ENCODE measurements at places on chromosomes 3 and 15.

GRCh38 chr3:162799910-162800309 lies 1303.3 kb downstream of the OTOL1 start:
- no peak for DNase-seq

DNA sequence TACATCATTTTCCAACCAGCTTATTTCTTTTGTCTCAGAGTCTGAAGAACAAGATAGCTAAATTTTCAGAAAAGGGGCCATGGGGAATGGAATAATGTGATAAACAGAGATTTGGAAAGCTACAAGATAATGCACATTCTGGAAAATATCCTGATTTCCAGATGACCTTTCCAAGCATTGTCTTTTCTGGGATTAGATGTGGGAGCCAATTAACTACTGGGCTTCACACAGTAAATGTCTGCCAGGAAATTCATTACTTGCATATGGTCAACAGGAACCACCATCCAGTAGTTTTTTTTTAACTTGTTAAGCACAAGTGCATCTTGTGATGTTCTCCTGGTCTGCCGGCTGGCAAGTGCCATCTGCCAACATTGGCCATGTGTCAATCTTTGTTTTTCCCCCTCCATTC lies 131.1 kb upstream of the BFSP2 start:
- no peak for DNase-seq

- DNase-seq = no peak
These were observed 100.0 kb downstream of the THSD4 start for GRCh38 chr15:71215126-71215894.

DNA sequence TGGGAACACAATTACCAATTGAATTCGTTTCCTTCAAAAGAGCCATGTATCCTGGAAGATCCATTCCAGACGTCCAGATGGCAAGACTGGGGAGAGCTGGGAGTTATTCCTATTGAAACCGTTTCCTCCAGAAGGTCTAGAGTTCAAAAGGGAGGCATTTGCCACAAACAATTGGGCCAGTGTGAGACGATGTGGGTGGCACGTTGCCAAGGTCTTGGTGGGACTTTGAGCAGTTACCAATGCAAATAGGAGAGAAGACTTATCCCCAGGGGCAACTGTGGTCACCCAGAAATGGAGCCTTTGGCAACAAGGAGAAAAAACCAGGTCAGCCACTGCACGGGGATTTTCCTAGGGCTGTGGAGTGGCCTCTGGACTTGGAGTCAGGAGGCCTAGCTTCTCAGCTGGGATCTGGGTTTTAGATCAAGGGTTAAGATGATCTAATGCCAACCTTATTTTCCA lies 29.6 kb upstream of the TLE3 start:
- no peak for DNase-seq

DNA sequence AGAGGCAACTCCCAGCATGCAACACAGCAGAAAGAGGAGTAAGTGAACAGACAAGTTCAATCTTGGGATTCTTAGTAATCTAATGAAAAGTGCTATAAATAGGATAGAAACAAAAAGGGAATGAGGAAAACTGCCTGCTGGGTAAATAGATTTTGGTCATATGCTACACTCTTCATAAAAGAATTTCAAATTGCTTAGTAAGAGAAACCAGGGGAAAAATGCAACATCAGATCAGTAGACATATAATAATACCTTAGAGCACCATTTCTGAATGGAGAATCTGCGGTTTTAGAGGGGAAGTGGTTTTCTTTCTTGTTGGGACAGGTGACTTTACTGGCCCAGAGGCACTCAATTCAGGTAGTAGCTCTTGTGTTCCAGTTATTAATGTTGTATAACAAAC lies 13.4 kb upstream of the TBC1D5 start:
- DNase-seq = no peak

GRCh38 chr15:33150431-33150941 lies 44.0 kb downstream of the FMN1 start:
- no peak for DNase-seq

DNA sequence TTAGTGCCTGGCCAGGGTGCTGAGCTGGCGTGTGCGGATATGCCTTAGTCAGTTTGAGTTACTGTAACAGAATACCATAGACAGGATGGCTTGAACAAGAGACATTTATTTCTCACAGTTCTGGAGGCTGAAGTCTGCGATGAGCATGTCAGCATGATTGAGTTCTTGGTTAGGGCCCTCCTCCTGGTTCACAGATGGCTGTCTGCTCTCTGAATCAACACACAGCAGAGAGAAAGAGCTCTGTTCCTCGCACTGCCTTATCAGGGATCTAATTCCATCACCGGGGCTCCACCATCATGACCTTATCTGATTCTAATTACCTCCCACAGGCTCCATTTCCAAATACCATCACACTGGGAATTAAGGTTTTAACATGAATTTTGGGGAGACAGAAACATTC lies 386.6 kb upstream of the DPH6 start:
- no peak for DNase-seq

GRCh38 chr15:52498706-52499105 lies 30.0 kb downstream of the MYO5A start:
- DNase-seq = no peak
